ENCODE measurements at places on chromosomes 2 and 18.

DNA sequence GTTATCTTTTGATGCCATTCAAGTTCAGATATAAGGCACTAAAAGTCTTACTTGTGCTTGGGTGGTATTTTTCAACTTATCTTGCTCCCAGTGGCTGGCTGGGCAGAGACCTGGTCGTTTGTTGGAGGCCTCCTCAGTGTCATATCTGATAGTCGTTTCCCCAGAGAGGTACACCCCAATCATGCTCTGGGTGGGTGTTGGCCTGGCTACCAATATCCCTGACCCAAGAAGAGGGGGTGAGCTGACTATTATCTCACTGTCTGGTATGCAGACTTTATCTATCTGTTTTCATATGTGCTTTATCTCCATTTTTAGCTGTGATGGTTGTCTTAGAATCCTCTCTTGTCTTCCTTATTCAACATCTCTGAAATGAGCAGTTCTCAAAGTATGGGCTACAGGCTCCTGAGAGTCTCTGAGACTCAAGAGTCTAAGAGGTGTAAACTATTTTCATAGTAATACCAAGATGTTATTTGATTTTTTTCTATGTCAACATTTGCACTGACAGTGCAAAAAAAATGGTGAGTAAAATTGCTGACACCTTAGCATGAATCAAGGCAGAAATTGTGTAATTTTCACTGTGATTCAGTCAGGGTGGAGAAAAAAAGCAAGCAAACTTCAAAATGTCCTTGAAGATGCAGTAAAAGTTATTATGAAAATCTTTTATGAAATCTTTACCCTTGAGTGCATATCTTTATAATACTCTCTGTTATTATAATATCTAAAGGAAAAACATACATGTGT lies 12.3 kb upstream of the PLEK start:
- no peak for DNase-seq

- DNase-seq: peak; percentile 52
Measured at GRCh38 chr18:8389391-8390340, 219.6 kb upstream of the RAB12 start.

DNA sequence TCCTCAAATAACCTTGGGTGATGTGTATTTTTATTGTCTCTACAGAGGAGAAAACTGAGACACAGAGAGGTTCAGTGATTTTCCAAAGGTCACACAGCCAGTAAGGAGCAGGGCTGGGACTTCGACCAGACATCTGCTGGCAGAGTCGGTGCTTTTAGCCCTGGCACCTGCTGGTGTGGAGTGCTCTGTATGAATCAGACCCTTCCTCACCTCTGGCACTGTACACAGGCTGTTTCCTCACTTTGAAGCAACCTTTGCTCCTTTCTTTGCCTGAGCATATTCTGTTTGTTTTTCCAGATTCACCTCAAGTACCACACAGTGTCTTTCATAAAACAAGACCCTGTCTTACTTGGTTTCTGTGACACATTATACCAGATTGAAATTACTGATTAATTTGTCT lies 107.9 kb downstream of the DPP10 start:
- no peak for DNase-seq

DNA sequence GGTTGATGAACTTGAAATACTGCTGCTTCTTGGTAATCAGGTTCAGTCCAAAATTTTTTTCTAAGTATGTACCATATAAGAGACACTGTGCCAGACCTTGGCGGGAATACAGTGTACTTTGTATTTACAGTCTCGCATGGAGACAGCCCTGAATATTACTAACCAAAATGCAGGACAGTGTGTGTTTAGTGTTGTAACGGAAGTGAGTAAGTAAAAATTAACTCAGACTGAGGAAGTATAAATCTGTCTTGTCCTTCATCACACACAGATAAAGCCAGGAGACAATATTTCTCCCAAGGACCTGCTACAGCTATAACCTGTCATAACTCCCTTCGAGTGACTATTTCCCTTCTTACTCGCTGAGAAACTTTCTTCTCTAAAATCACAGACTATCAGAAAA lies 76.9 kb downstream of the ACTR3 start:
- DNase-seq: peak; percentile 16

- peak; percentile 64 for DNase-seq
Measured at GRCh38 chr2:182077448-182078142, 91.9 kb downstream of the PPP1R1C start.

DNA sequence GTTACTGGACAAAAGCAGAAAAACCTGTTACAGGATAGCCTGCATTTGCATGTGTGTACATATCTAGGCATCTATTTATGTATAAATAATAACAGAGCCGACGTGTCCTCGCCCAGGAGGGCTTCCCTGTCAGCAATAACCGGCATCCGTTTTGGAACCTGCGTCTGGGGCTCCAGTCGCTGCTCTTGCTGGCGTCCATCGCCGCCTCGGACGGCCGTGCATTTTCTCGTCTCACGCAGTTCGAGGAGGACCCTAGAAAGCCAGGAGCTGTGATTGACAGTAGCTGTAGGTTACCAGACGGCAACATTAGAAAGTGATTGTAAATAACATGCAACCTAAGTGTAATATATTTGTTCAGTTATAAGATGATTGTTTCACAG lies 132.6 kb downstream of the NFATC1 start:
- no peak for DNase-seq

- no peak for DNase-seq
Measured at GRCh38 chr2:236628256-236628901, 58.8 kb downstream of the ACKR3 start.

GRCh38 chr2:223598994-223599639 lies 3.0 kb downstream of the SCG2 start:
- DNase-seq: no peak

DNA sequence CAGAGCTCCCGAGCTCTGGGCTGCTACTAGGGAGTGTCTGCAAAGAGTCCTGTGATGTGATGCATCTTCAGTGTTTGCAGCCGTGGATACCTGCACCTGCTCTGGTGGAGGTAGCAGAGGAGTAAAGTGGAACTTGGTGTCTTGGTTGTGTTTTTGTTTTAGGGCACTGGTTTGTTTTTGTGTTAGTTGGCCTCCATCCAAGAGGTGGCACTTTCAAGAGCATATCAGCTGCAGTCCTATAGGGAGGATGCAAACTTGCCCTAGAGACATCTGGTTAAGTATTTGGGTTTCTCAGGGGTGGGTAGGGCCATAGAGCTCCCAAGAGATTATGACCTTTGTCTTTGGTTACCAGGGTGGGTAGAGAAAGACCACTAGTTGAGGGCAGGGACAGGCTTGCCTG lies 1249.0 kb upstream of the FAM98A start:
- no peak for DNase-seq

DNA sequence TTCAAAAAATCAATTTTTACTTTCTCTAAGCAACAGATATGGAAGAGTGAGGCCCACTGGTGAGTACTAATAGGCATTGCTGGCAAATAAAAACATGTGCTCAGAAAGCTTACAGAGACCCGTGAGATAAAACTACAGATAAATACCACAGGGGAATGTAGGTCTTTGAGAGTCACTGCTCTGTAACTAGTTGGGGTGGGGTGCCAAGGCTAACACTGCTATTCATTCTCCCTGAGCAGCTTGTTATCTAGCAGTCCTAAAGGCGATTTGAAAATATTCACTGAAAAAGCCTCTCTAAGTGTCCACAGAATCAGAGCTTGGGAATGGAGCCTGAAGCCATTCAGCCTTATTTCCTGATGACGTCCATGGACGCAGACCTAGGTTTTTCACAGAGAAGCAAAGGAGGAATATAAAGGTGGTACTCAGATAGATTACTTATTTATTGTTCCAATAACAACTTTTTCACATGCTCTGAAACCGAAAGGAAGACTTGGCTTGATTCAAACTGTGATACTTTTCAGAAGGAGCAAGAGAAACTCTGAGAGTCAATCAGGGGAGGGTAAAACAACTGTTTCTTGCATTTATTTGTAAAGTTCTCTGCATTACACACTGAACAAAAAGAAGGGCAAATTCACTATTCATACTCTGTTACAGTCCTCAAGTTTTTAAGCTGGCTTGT lies 188.4 kb downstream of the PPP1R1C start:
- no peak for DNase-seq

Measured in OCI-LY7 (cell line).